Cardiac fibroblast (primary cell): ENCODE measurements at places on chromosomes 12 and 14.

- no peak for DNase-seq
Observed at GRCh38 chr12:106364261-106364660, 6.7 kb downstream of the POLR3B start.

DNA sequence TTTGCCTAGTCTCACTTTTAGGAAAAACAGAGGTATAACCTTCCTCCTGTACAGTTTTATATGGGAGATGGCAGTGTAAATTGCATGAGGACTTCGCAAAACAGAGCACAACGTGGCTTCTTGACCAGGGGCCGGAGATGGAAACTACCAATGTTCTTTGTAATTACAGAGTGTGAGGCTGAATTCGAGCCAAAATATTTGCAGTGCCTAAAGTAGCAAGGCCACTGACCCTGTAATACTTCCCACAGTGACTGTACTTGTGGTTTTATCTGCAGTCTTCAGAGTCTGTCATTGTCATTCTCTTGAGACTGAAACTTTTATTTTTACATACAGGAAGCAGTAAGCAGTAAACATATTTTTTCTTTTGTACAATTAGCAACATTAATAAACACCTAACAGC is 98.9 kb downstream of the RERG start:
- DNase-seq, result no peak

GRCh38 chr14:39025810-39026627 is 77.0 kb downstream of the SEC23A start:
- peak; percentile 57 for DNase-seq

DNA sequence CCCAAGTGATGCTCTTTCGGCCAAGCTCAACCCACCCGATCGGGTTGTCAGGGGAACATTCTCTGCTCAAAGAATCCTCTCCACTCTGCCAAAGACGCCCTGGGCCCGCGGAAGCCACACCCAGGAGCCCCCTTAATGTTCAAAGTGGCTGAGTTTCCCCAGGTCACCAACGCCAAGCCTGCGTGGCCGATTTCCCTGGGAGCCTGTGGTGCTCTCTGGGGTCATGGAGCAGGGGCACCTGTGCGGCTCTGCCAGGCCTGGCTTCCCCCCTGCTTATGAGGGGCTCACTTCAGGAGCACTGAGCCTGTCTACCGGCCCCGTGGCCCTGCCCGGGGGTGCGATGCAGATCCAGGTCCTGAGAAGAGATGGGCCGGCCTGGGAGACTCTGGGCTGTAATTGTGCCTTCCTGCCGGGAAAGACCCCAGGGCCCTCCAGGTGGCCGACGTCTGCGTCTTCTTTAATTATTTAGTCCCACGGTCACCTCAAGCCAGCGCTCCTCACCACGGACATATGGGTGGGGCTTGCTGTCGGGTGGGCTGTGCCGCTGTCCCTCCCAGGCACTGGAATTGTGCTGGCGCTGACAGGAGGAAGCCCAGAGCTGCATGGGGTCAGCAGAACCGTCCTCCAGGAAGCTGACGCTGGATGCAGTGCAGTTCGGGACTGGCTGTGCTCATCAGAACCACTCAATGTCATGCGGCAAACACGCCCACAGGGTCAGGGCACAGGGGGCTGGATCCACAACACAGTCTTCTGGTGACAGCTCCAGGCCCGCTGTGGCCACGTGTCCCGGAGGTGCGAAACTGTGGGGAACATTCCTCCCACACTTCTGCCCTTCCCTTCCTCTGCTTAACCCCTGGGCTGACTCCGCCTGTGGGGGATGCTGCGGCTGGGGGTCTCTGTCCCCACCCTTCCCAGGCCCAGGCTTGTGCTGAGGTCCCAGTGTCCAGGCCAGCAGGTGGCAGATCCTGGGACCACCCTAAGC is 267.6 kb upstream of the SFSWAP start:
- no peak for DNase-seq

DNA sequence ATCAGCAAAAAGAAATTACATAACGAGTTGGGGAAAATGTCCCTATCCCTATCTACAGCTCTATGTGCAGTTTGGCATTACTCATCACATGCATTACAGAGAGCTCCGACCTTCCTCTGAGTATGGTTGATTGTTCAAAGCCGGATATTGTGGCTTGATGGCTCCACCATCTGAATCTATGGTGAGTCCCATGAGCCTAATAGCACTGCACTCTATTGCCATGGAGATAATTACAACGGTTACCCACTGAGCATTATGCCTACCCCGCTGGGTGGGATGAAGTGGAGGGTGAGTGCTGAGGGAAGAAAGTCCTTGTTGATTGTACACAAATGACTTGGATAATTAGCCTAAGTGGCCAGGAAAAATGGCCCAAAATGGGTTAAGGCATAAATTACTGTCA is 800.5 kb downstream of the NRXN3 start:
- DNase-seq, result no peak
